ENCODE measurements at places on chromosomes 2 and 18.

DNA sequence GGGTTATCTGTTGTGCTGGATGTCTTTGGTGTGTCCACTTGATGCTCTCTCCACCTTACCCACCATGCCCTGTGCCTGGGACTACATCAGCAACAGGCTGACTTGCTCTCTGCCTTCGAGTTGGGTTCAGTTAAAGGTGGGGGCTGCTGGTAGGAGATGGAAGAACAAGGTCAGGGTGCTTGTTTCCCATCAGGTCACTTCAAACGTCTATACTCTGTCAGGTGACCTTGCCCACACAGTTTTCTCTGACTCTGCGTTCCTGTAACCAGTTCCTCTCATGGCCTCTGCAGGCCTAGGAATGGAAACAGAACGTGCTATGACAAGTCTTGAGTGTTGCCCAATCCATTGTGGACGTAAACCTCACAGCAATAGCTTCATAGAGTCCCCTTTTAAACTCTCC is 38.4 kb upstream of the PAPOLG start:
- DNase-seq, result no peak

DNA sequence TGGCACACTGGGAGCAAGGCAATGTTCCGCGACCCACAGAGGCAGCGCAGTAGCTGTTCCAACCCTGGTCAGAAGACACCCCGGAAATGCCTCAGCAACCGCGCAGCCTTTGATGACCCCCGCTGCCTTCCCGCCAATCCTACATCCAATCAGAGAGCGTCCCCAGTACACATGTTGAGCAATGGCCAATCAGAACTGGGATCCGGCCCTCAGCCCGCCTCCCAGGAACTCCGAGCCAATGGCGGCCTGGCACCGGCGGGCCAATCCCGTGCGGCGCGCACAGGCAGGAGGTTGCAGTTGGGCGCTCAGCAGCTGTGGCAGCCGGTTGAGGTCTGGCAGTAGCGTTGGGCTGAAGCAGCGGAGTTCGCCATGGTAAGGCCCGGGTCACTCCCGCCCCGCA is at the start of gene TUBA3D:
Gene TUBA3D, plus strand, starts transcription at position 289 of the 400 bp plus-strand sequence. Its CDS starts 81 bp downstream, at position 370.
- peak; percentile 38 for DNase-seq

DNA sequence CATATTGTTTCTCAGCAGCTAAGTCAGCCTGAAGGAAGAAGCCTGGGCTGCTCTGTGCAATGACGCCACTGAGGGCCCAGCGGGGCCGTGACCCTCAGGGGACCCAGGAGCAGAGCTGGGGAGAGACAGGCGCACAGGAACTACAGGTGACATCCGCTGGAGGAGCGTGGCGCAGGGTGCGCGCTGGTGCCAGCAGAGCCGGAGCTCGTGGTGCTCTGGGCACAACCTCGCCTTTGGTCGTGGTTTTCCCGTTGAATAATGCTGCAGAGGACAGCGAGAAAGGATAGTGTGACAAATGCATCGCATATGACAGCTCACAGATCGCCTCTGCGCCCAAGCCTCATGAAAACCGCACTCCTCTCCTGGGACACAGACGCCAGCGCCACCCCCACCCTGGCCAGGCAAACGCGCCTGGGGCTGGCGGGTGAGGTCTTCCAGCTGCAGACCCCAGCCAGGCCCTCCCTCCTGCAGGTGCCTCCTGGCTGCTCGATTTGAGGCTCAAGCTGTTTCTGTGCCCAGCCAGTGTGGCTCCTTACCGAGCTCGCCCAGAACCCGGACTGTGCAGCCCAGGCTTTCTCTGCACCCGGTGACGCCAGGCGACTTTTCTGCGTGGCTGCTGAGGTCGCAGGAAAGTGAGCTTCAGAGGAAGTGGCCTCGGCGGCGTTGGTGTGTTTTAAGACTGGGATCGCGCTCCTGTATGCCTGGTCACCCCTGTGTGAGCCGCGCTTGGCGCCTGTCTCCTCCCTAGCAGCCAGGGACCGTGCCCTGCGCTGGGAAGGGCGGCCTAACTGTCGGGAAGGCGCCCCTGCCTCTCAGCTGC is 583.1 kb upstream of the HS6ST1 start:
- DNase-seq, result no peak

- DNase-seq, result no peak
These were observed 31.7 kb downstream of the SLC40A1 start for GRCh38 chr2:189548666-189549448.

- DNase-seq, result no peak
These were observed 154.0 kb downstream of the WDPCP start for GRCh38 chr2:63434024-63435001.

DNA sequence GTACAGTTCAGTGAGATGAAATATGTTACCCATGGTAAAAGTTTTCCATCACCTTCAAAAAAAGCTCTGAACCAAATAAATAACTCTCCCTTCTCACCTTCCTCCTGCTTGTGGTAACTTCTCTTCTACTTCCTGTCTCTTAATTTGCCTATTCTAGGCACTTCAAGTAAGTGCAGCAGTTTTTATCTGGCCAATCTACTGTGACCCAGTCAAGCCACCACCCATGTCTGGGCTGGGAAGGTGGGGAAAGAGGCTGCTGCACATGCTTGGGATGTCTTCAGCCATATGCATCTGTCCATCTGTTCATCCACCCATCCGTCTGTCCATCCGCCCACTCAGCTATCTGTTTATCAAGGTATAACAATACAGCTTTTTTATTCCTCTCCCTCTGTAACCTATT is 31.6 kb downstream of the ZNF532 start:
- no peak for DNase-seq

GRCh38 chr2:195594248-195594647 is 62.8 kb upstream of the SLC39A10 start:
- no peak for DNase-seq

GRCh38 chr2:177573120-177573519 is 180.5 kb downstream of the AGPS start:
- DNase-seq, result no peak

- no peak for DNase-seq
These were observed 83.6 kb downstream of the ASXL2 start for GRCh38 chr2:25794544-25795276.

- no peak for DNase-seq
These were observed 250.3 kb downstream of the ERBB4 start for GRCh38 chr2:212288308-212288707.

GRCh38 chr2:220555961-220556630 is 928.7 kb downstream of the SLC4A3 start:
- no peak for DNase-seq

DNA sequence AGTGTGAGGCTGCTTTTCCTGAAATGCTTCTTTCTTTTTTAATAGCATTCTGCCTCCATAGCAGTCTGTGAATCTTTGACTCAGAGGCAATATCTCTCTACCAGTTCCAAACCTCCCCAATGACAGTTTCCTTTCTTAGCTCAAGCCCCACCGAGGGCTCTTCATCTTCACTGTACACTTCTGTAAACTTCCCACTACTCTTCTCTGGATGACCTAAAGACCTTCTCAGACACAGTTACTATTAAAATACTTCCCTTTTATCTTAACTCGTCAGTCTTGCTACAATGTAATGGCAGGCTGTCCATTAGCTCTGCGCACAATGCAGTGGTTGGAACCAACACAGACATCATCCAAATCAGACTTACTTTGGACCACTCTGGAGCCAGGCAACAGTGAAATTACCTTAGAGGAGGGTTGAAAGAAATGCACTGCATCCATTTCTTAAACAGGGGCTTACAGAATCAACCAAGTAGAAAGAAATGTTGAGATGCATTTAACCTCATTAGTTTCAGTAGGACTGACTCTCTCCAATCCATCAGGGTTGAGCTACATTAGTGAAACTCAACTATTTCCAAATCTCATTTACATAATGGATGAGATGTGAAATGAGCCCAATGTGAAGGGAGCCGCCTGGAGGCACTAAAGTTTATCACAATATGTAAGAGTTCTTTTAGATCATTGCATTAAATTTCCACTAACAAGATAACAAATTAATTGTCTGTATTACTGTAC is 343.8 kb downstream of the SETBP1 start:
- DNase-seq, result no peak

GRCh38 chr2:224060783-224061482 is 21.8 kb upstream of the SERPINE2 start:
- DNase-seq, result no peak

- DNase-seq, result no peak
These were observed 7.1 kb upstream of the GRHL1 start for GRCh38 chr2:9944330-9944758.

- peak; percentile 17 for DNase-seq
These were observed 384.3 kb upstream of the LYPD1 start for GRCh38 chr2:133054297-133054696.

DNA sequence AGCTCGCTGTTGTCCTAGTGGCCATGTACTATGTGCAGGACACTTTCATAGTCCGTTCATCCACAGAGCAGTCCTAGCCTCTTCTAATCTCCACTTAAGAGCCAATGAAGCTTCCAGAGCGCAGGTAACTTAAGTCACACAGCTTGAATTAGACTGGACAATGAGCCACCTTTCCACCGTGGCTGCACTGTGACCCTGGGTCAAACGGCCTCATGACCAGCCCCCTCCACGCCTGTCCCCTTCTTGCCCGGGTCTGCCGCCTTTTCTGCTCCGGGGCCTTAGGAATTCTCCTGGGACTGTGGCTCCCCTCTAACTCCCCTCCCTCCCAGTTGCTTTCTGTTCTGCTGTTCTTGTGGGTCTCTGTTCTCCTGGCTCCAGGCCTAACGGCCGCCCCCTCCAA is 8.4 kb upstream of the PRKCE start:
- peak; percentile 24 for DNase-seq

DNA sequence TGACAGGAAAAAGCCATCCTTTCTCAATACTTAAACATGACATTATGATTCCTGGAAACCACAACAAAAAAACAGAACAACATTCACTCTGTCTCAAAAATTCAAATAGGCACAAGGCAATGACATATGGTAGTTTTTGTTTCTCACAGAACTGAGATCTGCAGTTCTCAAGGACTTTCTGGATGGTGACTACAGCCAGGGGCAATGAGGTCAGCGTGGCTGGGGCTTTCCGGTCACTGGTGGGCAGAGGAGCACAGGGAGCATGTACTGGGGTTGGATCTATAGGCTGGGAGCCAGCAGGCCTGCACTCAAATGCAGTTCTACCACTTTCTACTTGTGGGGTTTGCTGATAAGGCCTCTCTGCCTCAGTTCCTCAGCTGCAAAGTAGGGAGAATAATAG is 72.0 kb downstream of the CTAGE1 start:
- no peak for DNase-seq

DNA sequence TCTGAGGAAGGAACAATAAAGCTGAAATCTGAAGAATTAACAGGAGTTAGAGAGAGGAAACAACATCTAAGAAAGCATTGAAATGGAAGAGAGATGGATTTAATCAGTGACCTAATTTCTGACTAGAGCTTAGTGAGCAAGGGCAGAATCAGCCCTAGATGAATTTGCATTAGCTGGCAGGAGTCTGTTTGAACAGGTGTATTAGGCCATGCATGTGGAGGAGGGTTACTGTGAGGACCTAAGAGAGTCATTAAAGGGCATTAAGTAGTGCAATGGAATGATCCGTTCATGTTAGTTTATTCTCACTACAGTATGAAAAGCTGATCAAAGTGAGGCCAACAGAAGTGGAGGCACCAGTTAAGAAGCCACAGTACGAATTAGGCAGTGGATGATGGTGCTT is 285.3 kb downstream of the GRB14 start:
- DNase-seq, result no peak

DNA sequence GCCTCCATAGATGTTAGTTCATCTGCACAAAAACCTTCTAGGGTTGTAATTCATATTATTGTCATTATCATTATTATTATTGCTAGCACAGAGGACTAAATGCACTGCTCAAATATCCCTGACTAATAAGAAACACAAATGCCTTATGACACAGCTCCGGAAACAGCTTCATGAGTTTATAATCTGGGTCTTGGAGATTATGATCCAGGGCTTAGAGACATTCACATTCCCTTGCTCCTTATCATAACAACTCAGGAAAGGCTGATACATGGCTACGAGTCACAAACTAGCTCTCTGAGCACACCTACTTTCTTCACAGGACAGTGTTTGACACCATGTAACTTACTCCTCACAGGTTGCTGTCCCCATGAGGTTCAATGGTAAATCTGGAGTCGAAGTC is 102.2 kb upstream of the TTC39C start:
- no peak for DNase-seq

- DNase-seq, result peak; percentile 55
These were observed 17.2 kb downstream of the PCBP1 start for GRCh38 chr2:70104231-70105111.

GRCh38 chr2:218285604-218286003 is 6.7 kb downstream of the TMBIM1 start:
- no peak for DNase-seq

- no peak for DNase-seq
These were observed 176.9 kb downstream of the KCNH7 start for GRCh38 chr2:162661618-162662017.

DNA sequence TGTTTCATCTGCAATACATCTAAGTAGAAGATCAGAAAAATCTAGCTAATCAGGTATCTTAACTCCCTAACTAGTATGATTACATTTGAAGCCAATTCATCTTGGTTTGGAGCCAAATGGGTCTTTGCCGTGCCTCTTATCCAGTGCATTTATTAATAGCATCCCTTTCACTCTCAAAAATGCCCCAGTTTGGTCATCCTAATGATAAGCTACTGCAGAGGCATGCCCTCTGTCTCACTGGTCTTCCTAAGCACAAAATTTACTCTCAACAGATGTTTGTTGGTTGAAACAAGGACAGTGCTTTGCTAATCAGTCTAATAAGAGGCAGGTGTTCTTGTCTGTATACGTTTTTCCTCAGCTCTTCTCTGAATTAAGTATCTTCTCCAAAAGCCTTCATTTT is 403.2 kb downstream of the RAD51AP2 start:
- DNase-seq, result no peak

GRCh38 chr2:190997526-190998113 is 16.4 kb downstream of the STAT1 start:
- no peak for DNase-seq

DNA sequence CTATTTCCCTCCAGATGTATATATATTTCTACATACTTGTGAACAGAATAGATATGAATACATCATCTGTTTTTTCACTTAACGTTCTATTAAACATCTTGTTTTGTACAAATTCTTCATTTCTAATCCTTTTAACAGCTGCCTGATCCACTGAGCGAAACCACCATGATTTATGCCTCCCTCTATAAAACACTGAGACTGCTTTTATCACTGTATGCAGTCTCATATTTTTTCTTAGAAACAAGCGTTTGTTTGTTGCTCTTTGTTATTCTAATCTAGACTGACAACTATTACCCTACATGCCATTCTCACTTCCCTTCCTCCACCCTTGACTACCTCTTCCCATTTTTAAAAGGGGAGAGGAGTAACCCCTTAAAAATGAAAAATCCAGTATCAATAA is 88.2 kb downstream of the DTNB start:
- DNase-seq, result no peak

All from iPS-NIHi11 (cell line).